ENCODE measurements at places on chromosomes 2 and 18.
A peak's percentile ranks its signal among the peaks of the same experiment; 100 is the strongest.

GRCh38 chr2:238509903-238510302, 83.2 kb downstream of the ASB1 start:
- no peak for DNase-seq

DNA sequence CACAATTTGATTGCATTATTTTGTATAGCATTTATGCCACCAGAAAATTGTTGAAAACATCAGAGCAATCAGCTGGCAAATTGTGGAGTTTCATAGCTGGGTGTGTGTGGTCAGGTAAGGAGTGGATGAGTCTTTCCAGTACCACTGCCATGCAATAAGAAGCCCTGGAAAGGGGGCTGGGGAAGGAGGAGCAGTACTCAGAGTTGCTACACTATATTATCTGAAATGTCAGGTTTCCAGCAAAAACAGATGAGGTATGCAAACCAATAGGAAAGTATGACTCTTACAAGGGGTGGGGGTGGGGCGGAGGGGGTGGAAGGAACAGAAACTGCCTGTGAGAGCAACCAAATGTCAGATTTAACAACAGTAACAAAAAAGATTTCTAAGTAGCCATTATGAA, 112.2 kb downstream of the SOS1 start:
- no peak for DNase-seq

- DNase-seq, result no peak
These were observed 295.4 kb downstream of the CELF4 start for GRCh38 chr18:37270038-37270665.

DNA sequence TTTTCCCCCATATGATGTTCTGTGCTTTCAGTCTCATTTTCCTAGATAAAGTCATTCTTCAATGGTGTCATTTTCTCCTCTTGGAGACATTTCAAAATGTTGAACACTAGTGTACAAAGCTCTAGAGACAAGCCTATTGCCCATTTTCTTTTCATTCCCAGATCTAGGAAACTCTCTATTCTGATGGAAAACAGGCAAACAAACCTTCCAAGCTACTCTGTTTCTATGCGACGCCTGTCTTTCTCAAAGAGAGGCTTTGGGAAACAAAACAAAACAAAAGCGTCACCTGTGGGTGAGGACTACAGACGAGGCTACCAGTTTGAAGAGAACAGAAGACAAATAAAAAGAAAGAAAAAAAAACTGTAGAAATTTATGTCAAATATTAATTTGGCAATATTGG, 311.0 kb downstream of the CBLN2 start:
- peak; percentile 84 for DNase-seq

DNA sequence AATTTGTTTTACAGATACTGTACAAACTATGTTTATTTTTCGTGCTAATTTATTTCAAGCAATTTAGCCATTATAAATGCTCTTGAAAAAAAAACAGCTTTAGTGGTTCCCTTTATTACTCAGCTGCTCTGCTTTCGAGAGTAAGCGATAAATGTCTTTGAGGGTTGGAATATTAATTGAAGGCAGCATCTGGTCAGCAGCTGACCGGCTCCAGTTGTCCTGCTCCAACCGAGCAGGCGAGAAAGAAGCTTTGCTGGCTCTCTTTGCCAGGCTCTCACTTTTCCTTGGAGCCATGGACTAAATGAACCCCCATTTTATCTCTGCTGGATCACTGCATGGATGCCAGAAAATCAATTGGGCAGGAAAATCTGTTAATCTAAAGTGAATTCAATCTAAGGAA, 147.4 kb downstream of the LNPK start:
- DNase-seq, result peak; percentile 87

DNA sequence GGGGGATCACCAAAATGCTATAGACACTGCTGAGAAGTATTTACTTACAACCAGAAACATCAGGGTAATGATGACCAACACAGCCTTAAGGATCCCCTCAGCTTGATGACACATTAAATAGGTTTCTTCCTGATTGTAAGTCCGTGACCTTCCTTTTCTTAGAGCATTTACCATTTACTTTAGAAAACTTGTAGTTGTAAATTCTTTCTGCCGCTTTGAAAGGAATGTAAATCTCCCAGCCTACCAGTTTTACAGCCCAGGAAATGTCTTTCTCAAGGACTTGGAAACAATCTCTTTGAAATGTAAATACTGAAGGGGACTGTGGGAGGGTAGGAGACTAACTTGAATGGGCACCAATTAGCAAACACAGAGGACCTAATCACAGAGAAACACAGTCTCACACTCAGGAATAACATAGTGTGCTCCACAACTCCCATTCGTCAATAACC, 278.6 kb downstream of the DSC3 start:
- no peak for DNase-seq

DNA sequence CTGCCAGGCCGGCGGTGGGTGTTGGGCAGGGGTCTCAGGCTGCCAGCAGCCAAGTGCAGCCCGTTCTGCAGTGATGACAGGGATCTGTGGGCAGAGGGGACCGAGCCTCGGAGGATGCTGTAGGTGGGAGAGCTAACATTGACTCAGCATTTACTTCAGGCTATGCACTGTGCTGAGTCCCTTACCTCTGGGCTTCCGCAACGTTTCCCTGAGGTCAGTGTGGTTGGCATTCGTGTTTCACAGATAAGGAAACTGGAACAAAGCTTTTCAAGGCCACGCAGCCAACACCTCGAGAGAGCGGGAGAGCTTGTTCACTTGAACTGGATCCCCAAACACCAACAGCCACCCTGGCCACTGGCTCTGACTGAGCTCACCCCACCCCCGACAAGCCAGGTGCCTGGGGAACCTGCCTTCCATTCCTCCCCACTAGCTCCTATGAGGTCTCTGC, 839 bp upstream of the GPR148 start:
- no peak for DNase-seq

GRCh38 chr2:219296631-219297391, 12.4 kb downstream of the PTPRN start:
- no peak for DNase-seq

GRCh38 chr18:25282896-25283703, 68.9 kb downstream of the ZNF521 start:
- no peak for DNase-seq

GRCh38 chr2:152165780-152166179, 9.8 kb downstream of the STAM2 start:
- DNase-seq, result no peak

DNA sequence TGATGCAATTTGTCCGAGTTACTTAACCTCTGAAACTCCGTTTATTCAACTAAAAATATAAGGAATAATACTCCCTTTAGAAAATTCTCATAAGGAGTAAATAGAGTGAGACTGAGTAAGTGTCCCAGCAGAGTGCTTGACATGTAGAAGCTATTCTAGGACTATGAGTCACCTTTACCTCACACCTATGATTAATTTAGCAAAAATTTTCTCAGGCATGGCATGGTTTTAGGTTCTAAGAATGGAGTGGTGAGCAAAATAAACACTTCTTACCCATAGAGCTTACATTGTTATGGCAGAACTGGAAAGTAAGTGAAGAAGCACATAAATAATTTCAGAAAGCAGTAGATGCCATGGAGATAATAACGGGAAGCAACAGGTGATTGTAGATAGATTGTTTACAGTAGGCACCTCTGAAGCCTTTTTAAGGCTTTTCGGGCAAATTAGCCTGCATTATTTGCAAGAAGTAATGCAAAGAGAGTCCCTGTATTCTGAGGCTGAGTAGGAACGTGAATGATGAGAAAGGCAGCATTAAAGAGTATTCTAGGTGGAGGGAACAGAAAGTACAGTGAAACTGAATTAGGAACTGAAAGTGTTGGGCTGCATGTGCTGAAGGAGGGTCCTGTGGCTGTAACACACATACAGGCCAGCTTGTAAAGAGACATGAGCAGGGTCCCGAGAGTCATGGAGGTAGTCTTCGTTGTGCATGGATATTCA, 209.2 kb downstream of the ZNF407 start:
- DNase-seq, result no peak

- no peak for DNase-seq
These were observed 18.0 kb downstream of the MAL start for GRCh38 chr2:95043300-95044093.

DNA sequence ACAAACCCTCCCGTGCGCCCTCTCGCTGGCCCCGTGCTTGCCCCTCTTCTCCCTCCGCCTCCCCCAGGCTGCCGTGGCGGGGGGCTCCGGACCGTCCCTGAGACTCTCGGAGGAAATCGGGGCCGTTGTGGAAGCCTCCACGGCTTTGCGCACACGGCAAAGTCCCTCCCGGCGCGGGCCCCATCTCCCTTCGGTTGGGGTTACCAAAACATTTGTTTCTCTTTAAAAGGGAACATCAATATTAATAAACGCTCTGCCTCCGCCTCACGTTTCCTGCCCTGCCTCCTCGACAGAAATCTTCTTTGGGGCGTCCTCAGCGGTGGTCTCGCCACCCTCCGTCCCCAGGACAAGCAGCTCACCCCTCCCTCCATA, 3.8 kb downstream of the PAX3 start:
- DNase-seq, result no peak

DNA sequence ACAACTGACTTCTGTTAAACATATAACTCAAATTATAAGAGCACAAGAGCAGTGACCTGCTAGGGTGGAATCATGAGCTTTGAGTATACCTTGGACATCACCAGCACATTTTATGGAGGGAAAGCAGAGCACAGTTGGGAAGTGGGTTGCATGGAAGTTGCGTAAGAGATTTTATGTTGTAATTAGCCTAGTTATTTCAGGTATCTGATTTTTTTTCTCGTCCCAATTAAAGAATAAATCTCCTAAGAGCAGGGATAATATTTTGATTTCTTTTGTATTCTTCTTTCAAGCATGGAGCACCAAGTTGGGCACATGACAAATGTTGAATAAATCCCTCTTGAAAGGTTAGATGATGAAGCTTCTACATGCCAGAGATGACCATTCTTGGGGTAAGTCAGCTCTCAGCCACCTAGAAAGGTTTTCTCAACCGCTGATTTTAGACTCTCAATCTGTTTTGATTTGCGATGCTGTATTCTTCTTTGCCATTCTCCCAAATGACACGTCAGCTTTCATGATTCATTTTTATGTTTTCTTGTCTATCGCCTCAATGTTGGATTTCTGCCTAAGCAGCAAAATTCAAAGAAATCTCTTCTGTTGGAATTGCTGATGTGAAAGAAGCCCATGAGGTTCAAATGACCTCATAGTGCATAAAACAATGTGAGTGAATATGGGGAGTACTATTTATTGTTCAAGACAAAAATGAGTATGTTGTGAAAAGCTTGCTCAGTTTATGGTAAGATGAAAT, 15.3 kb upstream of the FN1 start:
- no peak for DNase-seq

DNA sequence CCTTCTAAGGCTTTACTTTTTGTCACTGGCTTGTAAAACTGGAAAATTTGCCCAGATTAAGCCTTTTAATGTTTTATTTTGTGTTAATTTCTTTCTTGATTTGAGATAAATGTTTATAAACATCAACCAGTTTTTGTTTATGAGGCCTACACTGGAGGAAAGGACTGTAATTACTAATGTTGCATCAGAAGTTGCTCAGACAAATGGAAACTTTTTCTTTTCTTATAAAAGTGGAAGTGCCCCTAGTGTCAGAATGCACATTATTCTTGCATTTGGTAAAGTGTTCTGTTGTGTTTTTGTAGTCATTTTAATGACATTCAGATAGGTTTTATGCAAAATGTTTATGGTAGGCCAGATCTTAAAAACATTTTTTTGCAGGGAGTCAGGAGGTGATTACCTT, 25.3 kb downstream of the LCLAT1 start:
- no peak for DNase-seq

DNA sequence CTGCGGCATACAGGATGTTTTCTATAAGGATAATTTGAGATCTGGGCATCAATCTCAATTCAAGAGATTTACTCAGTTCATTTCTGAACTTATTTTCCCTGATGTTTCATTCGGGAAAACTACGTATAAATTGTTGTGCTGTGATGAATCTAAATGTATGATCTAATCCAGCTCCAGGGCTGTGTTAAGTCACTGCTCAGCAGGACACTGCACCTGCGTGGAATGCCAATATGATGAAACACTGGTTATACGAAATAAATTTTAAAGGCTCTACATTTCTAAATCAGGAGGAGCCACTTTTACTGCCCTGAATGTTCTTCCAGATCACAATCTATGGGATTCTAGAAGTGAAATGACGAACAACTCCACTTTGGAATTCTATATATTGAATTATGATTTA, 259.0 kb downstream of the HNMT start:
- no peak for DNase-seq

DNA sequence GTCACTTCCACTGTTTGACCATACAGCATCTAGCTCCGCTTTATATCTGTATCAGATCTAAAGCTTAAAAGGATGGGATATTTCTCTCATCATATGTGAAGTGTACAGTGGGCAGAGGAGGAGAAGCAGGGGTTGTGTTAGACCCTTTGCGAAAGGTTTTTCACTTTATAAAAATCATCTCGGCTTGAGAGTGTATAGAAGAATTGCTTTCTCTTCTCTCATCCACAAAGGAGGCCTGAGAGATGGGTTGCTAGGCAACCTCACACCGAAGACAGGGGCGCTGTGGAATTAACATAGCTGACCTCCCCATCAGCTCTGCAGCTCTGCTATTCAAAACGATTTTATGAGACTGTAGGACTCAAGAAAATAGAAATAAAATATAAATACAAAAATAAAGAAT, 70.2 kb upstream of the GALNT3 start:
- peak; percentile 84 for DNase-seq

- no peak for DNase-seq
These were observed 69.0 kb downstream of the ANKRD44 start for GRCh38 chr2:197241596-197241995.

DNA sequence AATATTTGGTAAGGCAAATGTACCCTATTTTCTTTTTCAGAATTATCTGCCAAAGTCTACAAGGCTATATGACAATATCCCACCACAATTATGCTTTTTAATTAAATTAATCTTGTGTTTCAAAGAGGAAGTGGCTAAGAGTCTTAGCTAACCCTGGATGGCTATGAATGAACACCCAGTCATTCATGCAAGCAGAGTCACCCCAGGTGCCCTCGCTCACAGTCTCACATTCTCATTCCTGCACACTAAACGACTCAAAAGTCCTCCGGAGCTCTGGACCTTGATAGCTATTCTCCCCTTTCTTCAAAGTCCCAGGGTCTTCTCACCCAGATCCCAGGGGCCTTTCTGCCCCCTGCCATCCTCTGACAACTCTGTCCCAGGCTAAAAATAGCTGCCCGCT, 42.1 kb upstream of the MRPL19 start:
- DNase-seq, result no peak

- no peak for DNase-seq
These were observed 254.6 kb downstream of the MEIS1 start for GRCh38 chr2:66689456-66690051.

GRCh38 chr2:64017811-64018700, 1.2 kb downstream of the VPS54 start:
- DNase-seq, result peak; percentile 23

DNA sequence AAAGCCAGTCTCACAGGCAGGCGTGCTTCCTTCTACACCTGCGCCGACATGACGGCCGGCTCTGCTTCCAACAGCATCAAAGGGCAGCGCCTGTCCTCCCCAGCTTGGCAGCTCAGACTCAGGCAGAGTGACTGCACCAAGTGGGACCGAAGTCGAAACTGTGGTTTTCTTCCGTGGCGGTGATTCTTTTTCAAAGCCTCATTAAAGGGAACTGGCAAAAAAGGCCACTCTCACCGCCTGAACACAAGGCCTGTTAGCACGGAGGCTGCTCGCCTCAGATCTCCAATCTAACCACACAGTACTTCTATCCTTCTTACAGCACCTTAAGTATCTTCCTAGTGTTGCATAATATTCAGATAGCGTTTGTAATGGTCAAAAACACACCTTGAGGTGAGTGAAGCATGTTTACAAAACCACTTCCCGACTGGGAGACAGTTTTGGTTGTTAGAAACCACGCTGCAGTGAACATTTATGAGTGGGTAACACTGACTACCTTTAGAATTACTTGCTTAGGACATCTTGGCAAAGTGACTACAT, 236.4 kb downstream of the HDAC4 start:
- DNase-seq, result no peak

- DNase-seq, result no peak
These were observed 35.4 kb downstream of the BARD1 start for GRCh38 chr2:214774108-214774507.

All from NCI-H748 treated with DMSO at 0.1 percent for 48 hours (cell line).